ENCODE measurements at places on chromosomes 2 and 18.

GRCh38 chr2:237358721-237359517 lies 55.0 kb downstream of the COL6A3 start:
- DNase-seq: no peak

GRCh38 chr18:2984703-2985261 lies 28.2 kb downstream of the LPIN2 start:
- no peak for DNase-seq

DNA sequence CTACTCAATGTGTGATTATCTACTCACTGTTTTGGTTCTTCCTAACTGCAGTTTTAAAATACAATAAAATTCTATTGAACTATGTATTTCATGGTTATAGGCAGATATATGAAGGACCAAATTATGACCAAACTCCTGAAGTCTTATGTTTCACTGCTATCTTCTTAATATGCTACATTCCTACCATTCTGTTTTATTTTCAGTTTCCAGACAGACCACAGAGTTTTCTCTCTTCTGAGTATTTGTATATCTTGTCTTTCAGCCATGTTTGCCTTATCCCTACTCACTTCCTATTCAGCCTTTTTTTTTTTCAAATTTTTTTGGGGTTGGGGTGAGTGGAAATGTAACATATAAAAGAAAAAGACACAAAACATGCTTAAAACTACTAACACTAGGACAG lies 6.3 kb downstream of the RFTN2 start:
- no peak for DNase-seq

DNA sequence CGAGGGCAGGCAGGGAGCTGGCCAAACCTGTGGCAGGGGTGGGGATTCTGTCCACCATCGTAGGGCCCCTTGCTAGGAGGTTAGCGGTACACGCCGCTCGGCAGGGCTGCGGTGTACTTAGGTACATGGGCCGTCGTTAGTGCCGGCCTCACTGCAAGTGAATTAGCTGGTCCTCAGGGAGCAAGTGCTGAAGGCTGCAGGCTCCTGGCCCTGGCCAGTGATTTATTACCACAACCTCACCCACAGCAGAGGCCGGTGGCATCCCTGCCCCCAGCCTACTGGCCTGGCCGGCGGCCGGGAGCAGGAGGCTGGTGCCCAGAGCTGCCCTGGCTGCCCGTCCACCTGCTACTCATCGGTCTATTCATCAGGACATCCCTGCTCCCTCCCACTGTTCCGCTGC lies 19.6 kb upstream of the PTMA start:
- no peak for DNase-seq

DNA sequence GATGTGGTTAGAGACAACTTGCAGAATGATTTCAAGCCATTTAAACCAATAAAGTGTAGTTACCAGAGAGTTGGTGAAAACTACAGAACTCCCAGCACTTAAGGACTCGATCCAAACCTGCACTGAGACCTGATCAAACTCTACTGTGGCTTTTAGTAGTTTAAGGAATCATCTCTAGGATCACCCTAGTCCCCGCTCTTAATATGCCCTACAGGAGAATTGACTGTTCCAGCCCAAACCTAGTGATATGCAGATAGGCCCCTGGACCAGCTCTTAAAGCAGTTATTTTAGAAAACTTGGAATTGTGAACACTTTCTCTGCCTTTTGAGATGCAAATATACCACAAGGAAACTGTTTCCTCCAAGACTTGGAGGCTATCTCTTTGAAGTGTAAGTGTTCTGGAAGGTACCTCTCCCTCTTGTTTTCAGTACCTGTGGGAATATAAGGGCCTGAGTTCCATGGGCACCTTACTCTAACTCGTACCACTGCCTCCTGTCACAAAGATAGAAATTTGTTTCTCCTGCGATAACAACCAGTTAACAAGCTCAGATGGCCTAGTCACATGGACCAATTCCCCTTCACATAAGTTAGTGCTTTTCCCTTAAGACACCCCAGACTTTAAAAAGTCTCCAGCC lies 1367.2 kb upstream of the SLC39A10 start:
- DNase-seq: no peak

GRCh38 chr18:79515944-79516351 lies 120.2 kb downstream of the NFATC1 start:
- DNase-seq: no peak

GRCh38 chr2:218999881-219000568 lies 6.8 kb upstream of the CRYBA2 start:
- no peak for DNase-seq
